ENCODE measurements at places on chromosomes 2 and 18. TPM values are rescaled to one million over a fixed set of nuclear protein-coding genes. Genes with fewer than 3 reads are reported as not detected.

DNA sequence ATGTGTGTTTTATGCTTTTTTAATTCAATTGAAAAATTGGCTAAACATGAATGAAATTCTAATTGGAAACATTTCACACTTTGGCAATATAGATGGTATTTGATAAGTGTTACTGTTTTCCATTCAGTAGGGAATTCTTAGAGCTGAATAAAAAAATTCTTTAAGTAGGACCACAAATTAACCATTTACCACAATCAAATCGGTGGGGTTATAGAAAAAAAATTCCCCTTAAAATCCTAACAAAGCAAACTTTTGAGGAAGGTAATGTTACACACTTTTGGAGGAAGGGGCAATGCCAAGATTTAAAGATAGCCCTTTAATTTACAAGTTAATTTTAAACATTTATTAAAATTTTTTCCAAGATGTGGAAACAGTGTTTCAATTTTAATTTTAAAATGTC lies 279.0 kb upstream of the FIGN start:
- no peak for DNase-seq

DNA sequence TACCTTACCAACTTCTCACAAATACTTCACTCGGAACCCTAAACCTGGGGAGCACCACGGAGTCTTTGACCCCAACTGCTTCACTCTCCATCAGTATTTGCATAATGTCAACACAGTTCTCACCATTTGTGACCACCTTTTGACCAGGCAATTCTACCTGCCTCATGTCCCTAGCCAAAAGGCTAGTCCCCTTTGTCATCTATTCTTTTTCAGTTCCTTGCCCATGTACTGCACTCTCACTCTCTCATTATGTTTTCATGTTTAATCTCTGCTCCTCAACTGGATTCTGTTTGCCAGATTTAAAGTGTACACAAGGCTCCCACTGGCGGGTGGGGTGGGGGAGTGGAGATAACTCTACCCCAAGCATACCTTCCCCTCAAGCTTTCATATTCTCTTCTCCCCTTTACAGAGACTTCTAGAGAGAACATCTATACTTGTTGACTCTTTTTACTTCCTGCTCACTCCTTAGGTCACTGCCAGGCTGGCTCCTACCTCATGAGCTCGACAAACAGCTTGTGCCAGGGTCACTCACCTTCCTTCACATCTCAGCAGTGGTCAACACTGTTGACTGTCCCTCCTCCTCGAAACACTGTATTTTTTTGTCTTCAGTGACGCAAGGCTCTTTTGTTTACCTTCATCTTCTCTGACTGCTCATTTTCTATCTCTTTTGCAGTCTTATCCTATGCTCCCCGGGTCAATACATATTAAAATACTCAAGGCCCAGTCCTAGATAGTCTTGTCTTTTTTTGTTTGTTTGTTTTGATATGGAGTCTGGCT lies 88.7 kb upstream of the MAP4K3 start:
- no peak for DNase-seq

The SLC4A5 gene
- 3.6 TPM for total RNA-seq

The RND3 gene
- total RNA-seq, result 222 TPM

Measured in umbilical cord (tissue), 2 donors.